ENCODE measurements at places on chromosomes 12 and 14.
A peak's percentile ranks its signal among the peaks of the same experiment; 100 is the strongest.

- no peak for DNase-seq
These were observed 40.8 kb downstream of the ANO6 start for GRCh38 chr12:45256721-45257120.

DNA sequence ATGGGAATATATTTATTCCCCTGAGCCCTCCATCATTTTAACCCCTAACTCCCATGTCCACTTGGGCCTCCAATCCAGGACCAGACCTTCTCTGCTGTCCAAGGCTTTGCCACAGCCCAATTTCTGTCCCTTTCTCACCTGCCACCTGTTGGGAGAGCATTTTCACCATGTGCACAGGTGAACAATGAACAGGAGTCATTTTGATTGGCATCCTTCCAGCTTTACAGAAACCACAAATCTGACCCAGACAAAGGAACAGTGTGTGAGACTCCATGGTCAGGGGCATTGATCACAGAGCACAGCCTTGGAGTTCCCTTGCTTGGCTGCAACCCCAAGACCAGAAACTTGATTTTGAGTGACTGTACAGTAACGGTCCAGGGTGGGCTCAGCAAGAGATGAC is 91.9 kb downstream of the CRACR2A start:
- no peak for DNase-seq

DNA sequence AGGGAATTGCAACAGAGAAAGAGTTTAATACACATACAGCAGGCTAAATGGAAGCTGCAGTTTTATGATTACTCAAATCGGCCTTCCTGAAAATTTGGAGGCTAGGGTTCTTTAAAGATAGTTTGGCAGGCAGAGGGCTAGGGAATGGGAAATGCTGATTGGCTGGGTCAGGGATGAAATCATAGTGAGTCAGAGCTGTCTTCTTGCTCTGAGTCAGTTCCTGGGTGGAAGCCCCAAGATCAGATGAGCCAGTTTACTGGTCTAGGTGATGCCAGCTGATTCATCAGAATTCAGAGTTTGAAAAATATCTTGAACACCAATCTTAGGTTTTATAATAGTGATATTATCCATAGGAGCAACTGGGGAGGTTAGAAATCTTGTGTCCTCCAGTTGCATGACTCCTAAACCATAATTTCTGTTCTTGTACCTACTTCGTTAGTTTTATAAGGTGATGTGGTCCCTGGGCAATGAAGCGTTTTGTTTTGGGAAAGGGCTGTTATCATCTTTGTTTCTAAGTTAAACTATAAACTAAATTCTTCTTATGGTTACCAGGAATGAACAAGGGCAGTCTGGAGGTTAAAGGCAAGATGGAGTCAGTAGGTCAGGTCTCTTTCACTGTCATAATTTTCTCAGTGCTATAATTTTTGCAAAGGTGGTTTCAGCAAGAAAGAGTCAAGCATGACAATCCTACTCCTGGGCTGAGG is 257.8 kb upstream of the CCDC196 start:
- DNase-seq = no peak

- DNase-seq = no peak
These were observed 891.1 kb downstream of the TMEM121 start for GRCh38 chr14:106417224-106418049.

- DNase-seq = no peak
These were observed 349.0 kb upstream of the RGS6 start for GRCh38 chr14:71583194-71583593.

GRCh38 chr12:29534935-29535334 is 37.4 kb upstream of the OVCH1 start:
- DNase-seq = no peak

GRCh38 chr14:20820063-20820904 is 17.6 kb upstream of the RNASE1 start:
- no peak for DNase-seq

- DNase-seq = no peak
These were observed at the start of gene CD27 for GRCh38 chr12:6444704-6445688. Gene CD27 (plus strand): TSS chr12:6444955. CDS start chr12:6445096, 141 bp downstream.

- DNase-seq = no peak
These were observed 95.2 kb downstream of the PLEKHA5 start for GRCh38 chr12:19224746-19225145.

GRCh38 chr12:2003676-2004112 is 563 bp downstream of the DCP1B start:
- DNase-seq = no peak

DNA sequence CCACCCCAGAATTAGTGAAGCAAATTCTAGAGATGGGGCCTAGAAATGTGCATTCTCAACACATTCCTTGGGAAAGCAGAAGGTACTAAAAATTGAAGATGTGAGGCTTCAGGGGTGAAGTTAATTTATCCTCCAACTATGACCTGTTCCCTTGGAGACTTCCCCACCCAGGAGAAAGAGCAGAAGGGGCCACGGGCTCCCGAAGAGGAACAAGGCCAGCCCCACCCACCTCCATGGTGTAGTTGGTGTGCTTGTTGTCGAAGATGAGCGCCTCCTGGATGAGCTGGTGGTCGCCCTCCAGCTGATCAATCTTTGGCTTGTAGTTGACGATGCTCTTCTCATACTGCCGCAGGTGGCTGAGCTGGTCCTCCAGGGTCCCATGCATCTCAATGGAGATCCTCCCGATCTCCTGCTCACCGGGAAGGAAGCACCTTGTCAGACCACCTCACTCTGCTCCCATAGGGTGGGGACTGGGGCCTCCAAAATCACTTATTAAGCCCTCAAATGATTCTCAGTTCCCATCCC is 87.8 kb upstream of the ZFP36L1 start:
- DNase-seq = no peak

DNA sequence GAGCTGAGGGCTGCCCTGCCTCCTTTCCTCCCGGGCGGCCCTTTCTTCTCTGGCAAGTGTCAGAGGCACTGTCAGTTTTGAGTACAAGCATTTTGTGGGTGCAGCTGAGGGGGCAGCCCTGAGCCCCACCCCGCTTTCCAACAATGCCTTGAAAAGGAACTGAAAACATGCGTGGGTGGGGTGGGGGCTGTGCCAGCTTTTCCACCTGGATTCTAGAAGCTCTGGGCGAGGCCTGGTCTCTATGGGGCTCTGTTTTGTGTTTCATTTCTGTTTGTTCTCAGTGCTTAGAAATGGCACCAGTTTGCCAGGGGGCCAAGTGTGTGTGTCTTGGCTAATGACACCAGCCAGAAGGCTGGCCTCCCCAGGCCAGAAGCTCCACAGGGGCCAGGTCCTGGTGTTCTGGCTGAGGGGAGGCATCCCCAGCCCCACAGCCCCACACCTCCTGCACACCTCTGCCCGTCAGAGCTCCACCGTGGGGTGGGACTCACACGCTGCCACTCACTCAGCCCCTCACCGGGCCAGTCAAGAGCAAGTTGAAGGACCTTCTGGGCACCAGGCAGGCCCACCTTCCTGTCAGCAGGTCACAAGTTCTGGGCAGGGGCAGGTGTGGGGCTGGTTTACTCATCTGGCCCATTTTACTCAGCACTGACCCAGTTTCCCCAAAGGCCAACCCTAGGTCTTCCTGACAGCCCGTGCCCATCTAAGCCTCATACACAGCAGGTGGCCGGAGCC is 155.1 kb downstream of the CALM1 start:
- no peak for DNase-seq

- DNase-seq = peak; percentile 52
These were observed 137.5 kb upstream of the CCND2 start for GRCh38 chr12:4135919-4136605.

DNA sequence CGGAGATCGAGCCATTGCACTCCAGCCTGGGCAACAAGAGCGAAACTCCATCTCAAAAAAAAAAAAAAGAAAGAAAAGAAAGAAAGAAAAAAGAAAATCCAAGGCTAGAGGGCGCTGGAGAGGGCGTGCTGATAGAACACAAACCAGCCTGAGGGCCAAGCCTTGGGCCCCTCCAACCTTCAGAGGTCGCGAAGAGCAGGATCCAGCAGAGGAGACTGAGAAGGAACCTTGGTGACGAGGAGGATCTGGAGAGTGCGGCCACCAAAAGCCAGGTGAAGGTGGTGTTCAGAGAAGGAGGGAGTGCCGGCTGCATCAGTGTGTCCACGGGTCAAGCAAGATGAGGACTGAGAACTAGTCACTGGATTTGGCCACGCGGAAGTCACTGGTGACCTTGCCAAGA is 4.1 kb upstream of the DYNC1H1 start:
- DNase-seq = no peak

GRCh38 chr14:66568220-66568619 is 60.3 kb downstream of the GPHN start:
- no peak for DNase-seq

DNA sequence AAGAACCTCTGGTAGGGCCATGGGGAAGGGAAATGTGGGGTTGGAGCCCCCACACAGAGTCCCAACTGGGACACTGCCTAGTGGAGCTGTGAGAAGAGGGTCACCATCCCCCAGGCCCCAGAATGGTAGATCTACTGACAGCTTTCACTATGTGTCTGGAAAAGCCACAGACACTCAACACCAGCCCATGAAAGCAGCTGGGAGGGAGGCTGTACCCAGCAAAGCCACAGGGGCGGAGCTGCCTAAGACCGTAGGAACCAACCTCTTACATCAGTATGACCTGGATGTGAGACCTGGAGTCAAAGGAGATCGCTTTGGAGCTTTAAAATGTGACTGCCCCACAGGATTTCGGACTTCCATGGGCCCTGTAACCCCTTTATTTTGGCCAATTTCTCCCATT is 97.8 kb downstream of the HMGA2 start:
- DNase-seq = no peak

DNA sequence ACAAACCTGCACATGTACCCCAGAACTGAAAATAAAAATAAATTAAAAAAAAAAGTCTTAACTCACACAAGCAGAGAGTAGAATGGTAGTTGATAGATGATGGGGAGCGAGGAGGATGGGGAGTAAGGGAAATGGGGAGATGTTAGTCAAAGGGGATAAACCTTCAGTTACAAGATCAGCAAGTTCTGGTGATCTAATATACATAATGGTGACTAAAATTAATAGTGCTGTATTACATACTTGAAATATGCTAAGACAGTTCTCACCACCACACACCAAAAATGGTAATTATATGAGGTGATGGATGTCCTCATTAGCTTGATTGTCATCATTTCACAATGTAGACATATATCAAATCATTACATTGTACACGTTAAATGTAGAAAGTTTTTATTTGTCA is 3.2 kb upstream of the C12orf42 start:
- no peak for DNase-seq

- no peak for DNase-seq
These were observed 56.4 kb downstream of the PTGER2 start for GRCh38 chr14:52370406-52370935.

DNA sequence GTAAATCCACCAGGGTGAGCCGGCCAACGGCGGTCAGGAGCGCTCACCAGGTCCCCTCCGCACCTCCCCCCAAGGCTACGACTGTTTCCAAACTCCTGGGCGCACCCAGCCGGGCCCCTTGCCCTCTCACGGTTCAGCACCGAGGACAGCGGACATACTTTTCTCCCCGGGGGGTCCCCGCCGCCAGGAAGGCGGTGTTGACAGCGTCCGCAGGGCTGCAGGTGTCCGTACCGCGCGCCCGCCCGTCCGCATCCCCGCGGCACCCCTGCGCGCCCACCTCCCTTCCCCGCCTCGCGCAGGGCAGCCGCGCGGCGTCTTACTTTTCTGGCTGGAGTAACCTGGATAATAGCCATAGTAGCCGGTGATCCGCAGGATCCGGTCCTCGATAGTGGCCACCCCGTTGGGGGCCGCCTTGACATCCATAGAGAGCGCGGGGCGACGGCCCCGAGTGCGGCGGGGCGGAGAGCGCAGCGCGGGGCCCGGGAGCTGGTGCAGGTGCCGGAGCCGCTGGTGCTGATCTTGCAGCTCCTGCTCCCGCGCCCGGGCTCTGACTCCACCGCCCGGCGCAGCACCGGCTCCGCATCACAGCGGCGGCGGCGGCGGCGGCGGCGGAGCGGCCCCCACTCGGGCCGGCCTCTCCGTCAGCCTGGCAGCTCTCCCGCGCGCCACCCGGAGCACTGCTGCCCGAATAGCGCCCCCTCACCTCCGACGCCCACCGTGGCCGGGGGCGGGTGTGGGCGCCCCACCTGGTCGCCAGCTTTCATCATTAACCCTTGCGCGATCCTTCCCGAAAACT is at the start of gene SLC35F4:
TSS of gene SLC35F4 (minus strand) at position 690 of the 796 bp plus-strand sequence.
- no peak for DNase-seq

- DNase-seq = peak; percentile 23
These were observed 1.6 kb upstream of the TXNRD1 start for GRCh38 chr12:104213952-104214351.

DNA sequence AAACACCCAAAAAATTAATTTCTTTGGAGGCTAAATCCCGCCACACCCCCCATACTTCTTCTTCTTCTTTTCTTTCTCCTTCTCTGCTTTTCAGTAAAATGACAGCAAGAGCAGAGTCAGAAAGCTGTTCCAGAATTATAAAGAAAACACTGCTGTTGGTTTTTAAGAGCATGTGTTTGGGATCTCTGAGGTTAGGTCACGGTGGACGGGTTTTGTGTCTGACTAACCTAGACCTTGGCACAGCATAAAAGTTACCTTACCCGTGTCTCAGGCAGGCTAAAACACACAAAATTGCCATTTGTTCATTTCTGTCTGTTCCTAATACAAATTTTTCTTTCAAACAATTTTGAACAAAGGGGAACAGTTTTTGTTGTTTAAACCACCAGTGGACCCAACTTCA is 540.8 kb downstream of the NRXN3 start:
- no peak for DNase-seq

GRCh38 chr14:63362389-63362819 is 43.7 kb upstream of the GPHB5 start:
- DNase-seq = no peak

DNA sequence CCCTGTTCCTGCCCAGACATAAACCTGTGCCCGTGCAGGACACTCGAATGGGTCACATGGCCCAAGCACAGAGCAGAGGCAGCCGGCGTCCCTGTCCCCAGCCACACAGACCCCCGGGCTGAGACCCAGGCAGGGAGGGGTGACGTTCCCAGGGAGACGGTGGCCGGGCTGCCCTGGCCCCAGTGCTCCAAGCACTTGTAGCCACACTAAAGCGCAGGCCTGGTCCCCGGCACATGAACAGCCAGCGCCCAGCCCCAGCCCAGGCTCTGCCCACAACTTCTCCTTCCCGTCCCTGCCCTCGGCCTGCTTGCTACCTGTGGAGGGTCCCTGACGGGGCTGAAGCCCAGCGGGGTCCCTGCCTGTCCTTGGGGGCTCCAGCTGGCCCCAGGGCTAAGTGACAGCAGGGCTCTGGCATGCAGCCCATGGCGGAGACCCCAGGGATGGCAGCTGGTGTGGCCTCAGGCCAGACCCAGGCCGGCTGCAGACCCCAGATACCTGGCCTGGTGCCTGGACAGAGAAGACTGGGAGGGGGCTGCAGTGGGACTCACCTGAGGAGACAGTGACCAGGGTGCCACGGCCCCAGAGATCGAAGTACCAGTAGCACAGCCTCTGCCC is 338.4 kb downstream of the TMEM121 start:
- no peak for DNase-seq

DNA sequence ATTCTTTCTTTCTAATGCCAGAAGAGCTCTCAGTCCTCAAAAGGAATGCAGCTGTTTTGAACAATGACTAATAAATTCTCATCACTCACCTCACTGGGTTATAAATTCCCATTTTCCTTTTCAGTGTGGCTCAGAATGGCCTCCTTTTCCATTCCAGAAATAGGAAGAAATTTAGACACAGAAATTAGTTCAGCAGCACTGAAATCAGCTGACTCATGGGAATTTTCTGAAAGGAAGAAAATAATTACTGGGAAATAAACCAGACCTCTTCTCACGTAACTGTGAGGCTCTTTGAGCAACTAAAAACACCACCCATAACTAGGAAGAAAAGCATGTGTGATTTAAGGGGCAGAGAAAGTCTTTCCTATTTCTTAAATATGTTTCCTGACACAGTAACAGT is 23.8 kb downstream of the CD163 start:
- DNase-seq = no peak
